ENCODE measurements at places on chromosomes 16 and 17.

DNA sequence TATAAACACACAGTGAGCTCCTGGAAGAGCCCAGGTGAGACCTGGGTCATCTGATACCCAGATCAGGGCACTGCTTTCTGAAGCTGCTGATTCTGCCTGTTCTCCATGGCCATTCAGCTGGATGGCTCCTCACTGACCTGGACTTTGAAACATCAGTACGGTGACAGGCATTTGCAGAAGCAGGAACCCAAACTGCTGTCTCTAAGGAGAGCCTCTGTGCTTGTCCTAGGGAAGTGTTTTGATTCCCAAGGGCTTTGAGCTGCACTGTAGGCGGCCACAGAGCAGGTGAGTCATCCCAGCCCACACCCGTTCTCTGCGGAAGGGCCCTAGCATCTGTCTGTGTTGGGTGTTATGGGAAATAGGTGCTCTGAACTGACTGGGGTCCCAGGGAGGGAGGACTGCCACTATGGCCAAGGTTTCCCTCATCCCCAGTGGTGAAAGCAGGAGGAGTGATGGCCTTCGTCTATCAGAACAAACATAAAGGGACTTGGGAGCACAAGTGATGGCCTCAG lies 60.7 kb upstream of the ADCY9 start:
- DNase-seq = no peak

GRCh38 chr17:39131616-39132015 lies 19.8 kb downstream of the PLXDC1 start:
- no peak for DNase-seq

DNA sequence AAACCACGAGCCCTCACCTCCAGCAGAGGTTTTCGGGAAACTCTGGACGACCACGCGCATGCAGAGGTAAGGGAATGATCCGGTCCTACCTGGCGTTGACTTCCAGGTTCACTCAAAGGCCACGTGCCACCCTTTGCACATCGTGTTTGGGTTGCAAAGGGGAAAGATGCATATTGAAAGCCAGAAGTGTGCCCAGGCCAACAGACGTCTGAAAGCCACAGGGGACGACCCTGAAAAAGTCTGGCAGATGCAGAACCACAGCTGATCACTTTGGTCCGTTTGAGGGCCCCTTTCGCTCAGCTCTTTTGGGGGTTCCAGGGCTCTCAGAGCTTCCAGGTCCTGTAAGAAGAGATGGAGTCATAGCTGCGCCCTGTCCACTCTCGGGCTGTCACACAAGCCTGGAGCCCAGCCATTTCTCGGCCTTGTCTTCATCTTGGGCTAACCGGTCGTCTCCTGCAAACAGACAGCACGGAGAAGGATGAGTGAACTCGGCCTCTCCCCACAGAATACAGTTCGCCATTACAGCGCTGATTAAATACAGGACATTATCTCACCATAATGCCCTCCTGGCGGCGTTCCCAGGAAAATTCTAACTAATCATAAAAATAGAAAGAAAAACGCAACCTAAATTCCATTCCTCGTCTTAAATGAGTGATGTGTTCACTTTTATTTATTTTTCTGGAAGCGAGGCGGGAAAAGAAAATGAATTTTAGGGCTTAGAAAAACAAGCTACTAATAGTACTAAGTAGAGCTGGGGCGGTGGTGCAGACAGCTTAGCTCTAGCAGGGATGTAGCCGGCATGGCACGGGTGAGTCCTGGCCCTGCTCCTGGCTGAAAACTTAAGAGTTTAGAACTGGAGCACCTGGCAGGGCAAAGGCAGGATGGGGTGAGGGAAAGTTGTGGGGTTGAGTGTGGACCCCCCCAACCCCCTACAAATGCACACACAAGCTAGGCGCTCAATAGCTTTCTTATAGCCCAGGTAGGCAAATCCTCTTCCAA lies 45.5 kb upstream of the ZFHX3 start:
- DNase-seq = no peak

DNA sequence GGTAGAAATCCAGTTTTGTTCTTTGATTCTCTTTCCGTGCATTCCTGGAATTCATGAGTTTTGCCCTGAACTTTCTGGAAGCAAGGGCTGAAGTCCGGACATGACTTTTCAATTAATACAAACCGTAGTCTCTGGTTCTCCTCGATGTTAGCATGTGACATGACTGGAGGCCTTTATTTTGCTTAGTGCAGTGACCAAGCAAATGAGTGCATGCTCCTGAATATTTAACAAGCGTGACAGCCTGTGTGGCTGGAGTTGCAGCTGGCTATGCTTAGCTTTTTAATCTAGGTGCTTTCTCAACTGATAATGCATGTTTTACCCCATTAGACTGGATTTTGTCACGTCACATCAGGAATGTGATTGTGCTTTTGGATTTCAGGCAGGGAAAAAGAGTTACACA lies 302.1 kb downstream of the MAP2K6 start:
- DNase-seq = peak; percentile 63

Data from GM04503 (cell line).